ENCODE measurements at places on chromosomes 13 and 19. TPM values are rescaled to one million over a fixed set of nuclear protein-coding genes. Genes with fewer than 3 reads are reported as not detected.

ZNF573 gene
- total RNA-seq: 51.8 TPM

ZNF560 gene
- total RNA-seq: 0.41 TPM

ZNF772 gene
- 66.0 TPM for total RNA-seq

ZNF574 gene
- 13.5 TPM for total RNA-seq

CD177 gene
- total RNA-seq: 1.2 TPM

ZNF844 gene
- total RNA-seq: 13.5 TPM
